ENCODE measurements at places on chromosomes 5 and 9.
A peak's percentile ranks its signal among the peaks of the same experiment; 100 is the strongest.

GRCh38 chr5:98989727-98990126 is 60.9 kb upstream of the CHD1 start:
- no peak for ATAC-seq

DNA sequence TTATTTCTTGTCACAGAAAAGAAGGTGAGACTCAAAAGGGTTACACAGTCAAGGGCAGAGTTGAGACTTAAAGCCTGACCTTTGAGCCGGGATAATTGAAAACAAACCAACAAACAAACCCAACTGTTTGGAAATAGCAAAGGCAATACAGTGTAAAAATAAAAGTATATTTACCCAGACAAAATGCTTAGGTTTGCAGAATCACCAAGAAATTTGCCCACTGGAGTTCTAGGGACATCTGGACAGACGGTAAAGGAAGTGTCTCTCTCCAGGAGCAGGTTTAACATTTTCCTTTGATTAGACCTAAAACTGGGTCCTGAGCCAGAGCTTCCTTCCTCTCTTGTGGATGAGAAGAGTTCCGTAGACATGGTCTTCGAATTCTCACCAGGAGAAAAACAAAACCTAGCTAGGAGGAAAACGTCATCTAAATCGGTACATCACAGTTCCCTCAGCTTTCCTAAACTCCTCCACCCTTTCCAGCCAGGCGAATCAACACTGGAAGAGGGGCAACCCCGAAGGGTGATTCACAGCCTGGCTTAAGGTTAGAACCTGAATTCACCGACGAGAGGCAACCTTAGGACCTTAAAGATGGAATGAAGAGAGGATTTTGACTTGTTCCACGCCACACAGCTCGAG is 673 bp downstream of the CDC25C start:
- peak; percentile 7 for ATAC-seq

- no peak for ATAC-seq
Observed at GRCh38 chr9:133939171-133939785, 52.8 kb downstream of the VAV2 start.

DNA sequence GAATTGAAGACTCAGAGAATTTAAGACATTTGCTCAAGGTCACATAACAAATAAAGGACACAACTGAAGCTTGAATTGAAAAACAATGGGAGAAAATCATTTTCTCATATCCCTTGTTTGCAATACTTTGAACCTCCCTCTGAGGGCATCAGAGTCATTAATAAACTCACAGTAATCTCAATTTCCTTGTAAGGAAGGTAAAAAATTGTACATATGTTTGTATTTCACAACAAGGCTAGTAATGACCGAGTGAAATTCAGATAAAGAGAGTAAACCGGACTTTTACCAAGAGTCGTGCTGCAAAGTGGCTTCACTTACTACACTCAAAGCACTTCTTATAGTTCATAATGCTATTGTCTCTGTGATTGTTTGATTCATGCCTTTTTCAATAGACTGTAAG is 665.0 kb downstream of the NR2F1-AS1 start:
- no peak for ATAC-seq

DNA sequence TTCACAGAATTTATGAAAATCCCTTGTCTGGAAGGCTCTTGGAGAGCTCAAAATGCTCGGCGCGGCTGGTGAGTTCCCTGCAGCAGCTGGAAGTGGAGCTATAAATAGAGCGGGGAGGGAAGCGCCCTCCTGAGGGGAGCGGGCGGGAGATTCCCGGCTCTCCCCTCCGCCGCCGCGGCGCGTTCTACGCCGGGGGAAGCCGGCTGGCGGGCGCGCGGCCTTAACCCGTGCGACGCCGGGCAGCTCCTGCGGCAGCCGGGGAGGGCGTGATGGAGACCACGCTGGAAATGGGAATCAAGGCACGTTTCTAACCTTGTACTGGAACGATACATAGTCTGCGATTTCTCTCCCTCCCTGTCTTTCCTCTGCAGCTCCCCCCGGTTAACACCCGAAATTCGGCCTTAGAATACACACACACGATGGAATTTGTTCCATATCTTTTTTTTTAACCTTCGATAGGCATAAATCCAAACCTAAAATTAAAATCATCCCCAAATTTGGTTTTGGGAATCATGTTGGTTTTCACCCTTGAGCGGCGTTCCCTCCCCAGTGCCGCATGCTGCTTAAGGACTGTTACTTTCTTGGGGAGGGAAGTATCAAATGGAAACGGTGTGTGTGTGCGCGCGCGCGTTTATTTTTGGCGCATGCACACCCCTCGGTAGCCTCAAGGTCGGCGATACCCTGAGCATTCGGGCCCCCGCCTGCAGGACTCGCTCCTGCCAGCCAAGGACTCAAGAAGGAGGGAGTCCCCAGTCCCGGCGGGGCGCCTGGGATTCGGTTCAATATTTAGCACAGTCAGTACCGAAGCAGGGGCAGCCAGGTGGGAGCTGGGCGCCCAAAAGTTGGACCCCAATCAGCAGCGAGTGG is 306.3 kb upstream of the KCNN2 start:
- no peak for ATAC-seq

- ATAC-seq: peak; percentile 19
Observed at GRCh38 chr9:121499427-121500164, at the start of gene GGTA1. Gene GGTA1 (minus strand): TSS chr9:121499844. CDS start chr9:121467922, 31,922 bp downstream.

DNA sequence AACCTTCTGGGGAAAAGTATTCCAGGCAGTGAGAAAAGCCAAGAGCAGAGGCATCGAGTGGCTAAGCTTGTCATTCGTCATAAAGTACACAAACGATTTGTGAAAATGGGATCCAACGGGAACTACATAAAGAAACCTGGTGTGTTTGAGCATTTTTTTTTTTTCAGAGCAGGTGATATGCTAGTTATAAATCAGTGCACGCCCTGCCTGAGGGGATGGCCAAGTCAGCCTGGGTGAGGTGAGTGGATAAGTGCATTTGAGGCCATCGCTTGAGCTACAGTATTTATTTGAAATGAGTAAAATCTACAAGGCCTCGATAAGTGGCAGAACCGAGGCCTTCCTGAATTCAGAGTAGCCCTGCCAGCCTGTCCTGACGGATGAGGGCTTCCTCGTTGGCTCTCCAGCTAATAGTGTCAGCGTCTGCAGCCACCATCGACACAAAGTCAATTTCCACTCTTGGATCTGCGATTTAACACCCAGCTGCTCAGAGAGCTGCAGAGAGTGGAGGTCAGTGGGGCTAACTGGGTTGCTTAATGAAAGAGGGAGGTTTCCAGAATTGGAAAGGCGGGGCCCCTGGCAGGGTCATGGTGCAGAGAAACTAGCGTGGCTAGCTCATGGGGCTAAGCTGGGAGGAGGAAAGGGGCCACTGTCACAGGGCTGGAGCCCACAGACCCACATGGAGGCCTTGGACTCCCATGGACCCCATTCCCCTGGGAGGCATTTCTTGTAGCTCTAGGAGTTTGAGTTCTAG is 27.3 kb downstream of the PPARGC1B start:
- ATAC-seq: no peak

- ATAC-seq: no peak
Observed at GRCh38 chr5:148125641-148126040, 42.7 kb upstream of the SPINK14 start.

GRCh38 chr5:79886925-79887655 is 104.0 kb downstream of the MTX3 start:
- ATAC-seq: no peak

- no peak for ATAC-seq
Observed at GRCh38 chr5:13992795-13993194, 48.3 kb upstream of the DNAH5 start.

DNA sequence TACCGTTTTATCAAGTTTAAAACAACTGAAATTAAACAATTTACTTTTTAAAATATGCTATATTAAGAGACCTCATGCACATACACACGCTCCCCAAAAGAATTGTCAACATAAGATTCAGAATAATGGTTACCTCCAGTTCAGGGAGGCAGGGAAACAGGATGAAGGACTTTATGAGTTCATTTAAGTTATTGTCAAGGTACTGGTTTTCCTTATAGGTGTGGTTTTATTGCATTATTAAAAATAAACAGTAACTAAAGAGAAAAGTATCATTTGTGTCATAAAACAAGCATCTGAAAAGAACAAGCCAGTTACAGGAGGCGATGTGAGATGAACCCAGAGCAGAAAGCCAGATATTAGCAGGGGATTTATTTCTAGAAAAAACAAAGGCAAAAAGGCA is 2376.7 kb downstream of the MAT2B start:
- ATAC-seq: no peak

DNA sequence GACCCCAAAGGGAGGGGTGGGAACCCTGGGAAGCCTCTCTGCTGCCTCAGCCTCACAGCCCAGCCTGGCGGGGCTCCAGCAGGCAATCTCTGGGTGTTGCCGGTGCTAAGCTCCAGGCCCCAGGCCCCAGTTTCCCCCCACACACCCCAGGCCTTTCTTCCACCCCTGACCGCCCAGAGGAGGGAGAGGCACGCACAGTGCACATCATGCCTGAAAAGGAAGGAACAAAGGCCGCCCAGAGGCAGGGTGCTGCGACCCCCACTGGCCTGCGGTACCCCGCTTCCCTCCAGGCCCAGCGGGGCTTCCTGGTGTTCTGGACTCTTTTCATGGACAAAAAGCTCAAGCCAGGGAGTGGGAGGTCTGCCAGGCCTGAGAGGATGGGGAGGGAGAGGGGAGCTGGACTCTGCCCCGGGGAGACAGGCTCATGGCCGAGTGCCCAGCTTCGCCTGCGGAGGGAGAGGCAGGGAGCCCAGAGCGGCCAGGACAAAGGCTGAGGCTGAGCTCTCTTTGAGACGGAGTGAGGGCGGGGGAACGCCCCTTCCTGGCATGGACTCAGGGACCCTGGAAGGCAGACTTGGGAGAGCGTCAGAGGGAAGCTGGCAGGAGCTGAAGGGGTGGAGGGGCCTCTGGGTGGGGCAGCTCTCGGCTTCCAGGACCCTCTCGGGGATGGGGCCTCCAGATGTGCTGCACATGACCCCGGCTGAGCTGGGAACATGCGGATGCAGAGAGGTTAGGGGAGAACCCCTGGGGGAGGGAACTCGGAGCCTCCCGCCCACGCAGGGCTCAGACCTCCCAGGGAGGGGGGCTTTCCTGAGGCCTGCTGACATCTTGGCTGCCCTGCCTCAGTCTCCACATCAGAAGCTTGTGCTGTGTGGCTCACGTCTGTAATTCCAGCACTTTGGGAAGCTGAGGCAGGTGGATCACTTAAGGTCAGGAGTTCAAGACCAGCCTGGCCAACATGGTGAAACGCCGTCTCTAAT is 1.8 kb upstream of the ENTPD2 start:
- ATAC-seq: no peak

- no peak for ATAC-seq
Observed at GRCh38 chr5:152884006-152884405, 478.9 kb upstream of the NMUR2 start.

Measured in activated T-helper 17 cell treated with anti-CD3 and anti-CD28 coated beads, Interleukin-2, amount 50 U/mL, for 72 hours (primary cell).